ENCODE measurements at places on chromosomes 12 and 14.

DNA sequence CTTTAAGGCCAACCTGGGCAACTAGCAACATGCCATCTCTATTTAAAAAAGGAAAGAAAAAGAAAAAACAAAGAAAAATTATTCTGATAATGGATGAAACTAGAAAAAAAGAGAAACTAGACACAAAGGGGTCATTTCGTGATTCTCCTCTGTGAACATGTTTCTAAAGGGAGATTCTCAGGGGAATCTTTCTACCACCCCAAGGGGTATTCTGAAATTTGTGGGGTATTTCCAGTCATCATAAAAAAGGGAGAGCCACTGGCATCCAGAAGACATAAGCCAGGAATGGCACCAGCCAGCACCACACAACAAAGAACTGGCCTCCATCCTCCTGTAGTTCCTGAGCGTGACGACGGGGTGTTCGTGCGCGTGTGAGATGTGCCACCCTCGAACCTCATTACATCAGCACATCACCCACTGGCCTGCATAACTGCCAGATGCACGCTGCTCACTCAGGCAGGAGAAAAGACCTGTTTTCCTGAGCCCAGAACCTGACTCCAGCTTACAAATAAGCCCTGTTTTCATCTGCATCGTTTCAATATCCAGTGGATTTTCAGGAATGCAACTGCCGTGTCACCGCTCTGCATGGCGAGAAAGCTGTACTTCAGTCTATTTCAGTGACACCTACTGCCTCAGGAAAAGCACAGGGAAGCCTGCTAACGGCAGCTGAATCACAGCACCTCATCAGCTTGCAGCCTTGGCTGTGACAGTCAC, 23.9 kb downstream of the STX2 start:
- no peak for DNase-seq

DNA sequence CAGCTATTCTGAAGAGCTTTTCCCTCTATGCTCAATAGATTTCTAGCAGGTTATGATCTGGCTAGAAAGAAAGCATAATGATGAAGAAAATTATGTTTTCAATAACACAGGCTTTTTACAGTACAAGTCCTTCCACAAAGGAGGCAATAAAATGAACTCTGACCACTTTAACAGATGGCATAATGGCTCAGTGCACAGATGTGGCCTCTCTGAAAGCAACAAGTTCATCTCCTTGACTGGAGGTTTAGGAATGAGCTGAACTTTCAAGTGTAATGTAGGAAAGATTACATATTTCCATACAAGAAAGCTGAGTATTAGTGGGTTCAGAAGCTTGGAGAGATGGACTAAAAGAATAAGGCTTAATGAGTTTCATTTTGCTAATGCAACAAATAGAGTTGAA, 147.4 kb downstream of the EFCAB11 start:
- DNase-seq: no peak

DNA sequence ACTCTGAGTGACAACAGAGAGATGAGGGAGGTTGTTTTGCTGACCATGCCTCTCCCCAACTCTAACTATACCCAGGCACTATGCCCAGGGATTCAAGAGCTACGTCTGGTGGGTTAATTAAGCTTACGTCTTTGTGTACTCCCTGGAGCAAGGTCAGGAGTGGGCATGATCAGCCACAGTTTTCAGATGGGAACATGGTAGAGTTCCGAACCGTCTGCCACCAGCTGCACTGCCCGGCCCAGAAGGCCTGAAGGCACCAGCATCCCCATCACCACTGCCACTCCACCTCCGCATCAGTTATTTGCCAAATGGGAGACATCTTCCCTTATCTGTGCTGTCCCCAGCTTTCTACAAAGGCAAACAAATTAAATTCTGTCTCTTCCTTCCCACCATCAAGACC, 11.1 kb upstream of the GPX2 start:
- no peak for DNase-seq

DNA sequence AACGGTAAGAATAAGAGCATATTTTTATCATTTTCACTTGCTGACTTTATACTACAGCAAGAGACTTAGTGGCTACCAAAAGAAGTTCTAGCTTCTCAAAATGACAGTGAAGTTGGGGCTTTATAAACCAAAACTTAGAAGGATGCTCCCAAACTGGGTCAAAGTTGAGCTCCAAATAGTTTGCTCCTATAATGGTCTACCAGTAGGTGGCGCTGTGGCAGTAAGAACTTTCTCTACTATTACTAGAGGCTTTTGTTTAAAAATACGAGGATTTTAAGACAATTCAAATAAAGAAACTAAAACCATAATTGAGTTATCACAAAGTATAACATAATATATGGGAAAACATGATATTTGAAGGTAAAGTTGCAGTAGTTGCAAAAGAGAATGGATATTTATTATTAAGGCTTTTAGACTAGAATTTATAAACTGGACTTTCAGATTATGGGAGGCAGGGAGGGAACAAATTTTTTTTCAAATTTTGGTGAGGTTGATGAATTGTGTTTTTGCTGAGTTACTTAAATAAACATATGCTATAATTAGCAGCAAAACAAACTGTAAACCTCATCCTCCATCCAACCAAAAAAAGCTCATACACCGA, 75.0 kb downstream of the TGFB3 start:
- DNase-seq: peak; percentile 41

DNA sequence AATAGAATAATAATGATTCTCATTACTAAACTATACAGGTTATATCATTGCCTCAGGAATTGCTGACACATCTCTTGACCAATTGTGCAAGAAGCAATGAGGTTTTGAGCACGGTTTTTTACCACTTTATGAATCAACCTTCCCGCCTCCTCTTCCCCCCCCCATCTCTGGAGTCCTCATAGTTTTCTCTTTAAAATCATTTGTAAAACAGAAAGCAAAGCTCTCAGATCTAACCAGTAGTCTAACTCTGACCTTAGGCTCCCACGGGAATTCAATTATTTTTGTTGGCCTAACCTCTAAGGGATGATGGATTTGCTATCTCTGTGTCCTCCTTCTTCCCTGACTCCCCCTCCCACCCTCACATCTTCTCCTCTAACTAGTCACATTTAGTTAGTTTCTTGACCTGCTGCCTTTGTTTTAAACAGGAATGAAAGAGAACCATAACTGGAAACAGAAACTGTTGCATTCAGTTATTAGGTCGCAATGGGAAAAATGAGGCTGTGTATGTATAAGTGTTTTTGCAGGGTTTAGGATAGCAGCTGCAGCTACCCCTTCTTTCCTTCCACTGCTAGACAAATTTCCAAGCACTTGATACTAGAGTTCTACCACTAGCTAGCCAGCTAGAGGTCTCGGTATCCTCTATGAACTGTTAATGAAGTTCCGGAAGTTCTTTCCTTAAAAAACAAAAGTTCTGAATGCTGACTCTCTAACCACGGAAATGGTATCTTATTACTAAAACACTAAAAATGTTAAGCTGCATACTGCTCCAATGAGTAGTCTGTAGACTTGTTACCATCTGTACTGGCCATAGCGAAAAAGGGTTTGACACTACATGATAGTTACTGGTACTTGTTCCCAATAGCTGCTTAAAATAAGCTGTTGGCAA, 65.4 kb downstream of the TAOK3 start:
- DNase-seq: no peak

DNA sequence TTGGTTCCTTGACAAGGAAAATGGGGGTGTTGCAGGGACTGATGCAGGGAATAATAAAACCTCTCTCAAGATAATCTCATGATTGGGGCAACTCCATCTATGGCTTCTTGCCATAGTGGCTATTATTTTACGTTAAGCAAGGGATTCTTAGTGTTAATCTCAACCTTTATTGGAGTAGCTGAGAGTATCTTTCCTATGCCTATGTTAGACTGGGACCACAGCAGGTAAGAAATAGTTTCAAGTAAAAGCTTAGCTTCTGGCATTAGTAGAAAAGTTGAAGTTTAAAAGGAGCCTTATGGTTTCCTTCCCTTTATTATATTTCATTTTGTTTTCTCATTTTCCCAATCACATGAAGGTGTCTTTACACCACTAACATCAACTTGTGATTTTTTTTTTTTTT, 16.7 kb downstream of the SINHCAF start:
- DNase-seq: no peak

- DNase-seq: no peak
These were observed at the start of gene CEBPE for GRCh38 chr14:23118506-23119362. Gene CEBPE, minus strand, starts transcription at chr14:23119255. Its CDS starts 164 bp downstream, at chr14:23119091.

DNA sequence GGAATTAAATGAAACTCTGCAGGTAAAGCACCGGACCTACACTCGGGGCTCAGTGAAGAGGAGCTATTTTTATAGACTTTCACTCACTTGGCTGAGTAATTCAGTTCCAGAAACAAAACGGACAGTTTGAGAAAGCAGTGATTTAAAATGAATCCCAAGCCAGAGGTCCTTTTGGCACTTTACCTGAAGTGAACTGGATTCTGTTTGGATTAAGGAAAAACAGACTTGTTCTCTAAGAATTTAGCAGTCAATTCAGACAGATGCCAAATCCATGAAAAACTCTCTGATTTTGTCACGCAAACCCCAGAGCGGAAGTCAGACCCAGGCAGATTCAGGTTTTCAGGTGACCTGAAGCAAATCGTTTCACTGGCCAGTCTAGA, 4.9 kb upstream of the VASH1 start:
- no peak for DNase-seq

GRCh38 chr12:25283006-25283405, 32.3 kb upstream of the KRAS start:
- no peak for DNase-seq

GRCh38 chr14:37591311-37591940, 3.6 kb downstream of the FOXA1 start:
- DNase-seq: no peak

- DNase-seq: no peak
These were observed 55.8 kb upstream of the CCDC175 start for GRCh38 chr14:59632381-59632780.

- peak; percentile 13 for DNase-seq
These were observed 115.0 kb downstream of the BTG1 start for GRCh38 chr12:92030618-92031017.

GRCh38 chr14:47365233-47365632, 310.2 kb downstream of the MDGA2 start:
- no peak for DNase-seq

DNA sequence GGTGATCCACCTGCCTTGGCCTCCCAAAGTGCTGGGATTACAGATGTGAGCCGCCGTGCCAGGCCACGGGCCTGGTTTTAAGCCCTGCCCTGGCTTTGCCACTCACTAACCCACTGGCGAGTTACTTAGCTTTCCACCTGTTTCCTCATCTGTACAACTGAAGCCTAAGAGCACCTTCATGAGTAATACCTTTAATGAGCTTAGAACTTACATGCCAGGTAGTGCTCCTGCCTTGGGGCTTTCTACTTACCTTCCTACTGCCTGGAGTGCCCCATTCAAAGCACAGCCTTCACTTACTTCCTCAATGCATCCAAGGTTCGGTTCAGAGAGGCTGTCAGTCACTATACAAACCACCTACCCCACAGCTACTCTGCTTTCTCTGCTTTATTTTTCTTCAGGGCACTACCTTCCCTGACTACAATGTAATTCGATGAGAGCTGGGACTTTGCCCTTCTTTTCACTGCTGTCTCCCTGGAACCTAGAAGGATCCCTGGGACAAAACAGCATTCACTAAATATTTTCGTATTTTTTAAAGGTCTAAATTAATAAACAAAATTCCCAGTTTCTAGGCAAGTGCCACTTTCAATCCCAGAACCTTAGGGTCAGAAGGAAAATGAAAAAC, 13.8 kb downstream of the ZCCHC8 start:
- DNase-seq: no peak

Data from activated T-helper 1 cell treated with anti-CD3 and anti-CD28 coated beads, Interleukin-2, amount 50 U/mL, for 16 hours (primary cell).